Muscle of leg (tissue), 16 donors: ENCODE measurements at places on chromosomes 13 and 19.

DNA sequence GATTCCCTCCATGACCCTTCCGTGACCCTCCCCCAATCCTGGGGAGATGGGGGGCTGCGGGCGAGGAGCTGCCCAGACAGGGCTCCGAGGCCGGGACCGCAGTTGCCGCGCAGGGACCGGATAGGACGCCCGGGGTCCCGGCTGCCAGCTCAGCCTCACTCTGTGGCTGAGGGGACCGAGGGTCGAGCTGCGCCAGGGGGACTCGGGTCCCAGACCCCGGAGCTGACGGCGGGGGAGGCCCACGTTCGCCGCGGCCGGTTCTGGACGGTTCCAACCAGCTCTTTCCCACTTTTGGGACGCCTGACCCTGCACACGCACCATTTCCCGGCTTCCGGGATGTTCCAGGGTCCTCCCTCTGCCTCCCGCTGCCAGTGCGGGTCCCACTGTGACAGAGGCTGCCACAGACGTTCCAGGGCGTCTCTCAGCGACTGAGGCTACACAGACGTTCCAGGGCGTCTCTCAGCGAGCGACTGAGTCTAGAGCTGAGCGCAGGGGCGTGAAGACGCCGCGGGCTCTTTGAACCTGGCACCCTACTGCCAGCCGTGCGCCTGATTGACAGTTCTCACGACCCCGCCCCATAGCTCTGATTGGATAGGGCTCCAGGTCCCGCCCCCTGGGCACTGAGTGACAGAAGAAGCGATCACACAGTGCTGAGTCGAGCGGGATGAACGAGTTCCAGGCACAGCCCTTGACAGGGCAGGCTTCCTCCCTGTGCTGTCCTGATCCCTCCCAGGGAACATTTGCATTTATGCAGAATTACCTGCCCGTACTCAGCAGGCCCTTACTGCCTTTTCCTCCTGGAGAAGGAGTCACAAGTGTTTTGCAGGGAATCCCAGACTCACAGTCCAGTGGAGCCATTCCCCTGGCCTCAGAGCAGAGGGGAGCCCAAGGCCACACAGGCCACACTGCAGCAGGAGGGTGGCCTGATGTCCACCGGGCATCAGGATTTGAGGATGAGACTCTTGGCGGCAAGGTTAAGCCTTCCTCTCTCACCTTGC, at the start of gene ZNF563:
ZNF563 (minus strand) TSS at position 472 of the 998 bp plus-strand sequence; CDS start at position 321, 151 bp downstream.
- DNase-seq = peak; percentile 98

GRCh38 chr13:26255115-26255514, 1.2 kb downstream of the CDK8 start:
- peak; percentile 7 for DNase-seq

DNA sequence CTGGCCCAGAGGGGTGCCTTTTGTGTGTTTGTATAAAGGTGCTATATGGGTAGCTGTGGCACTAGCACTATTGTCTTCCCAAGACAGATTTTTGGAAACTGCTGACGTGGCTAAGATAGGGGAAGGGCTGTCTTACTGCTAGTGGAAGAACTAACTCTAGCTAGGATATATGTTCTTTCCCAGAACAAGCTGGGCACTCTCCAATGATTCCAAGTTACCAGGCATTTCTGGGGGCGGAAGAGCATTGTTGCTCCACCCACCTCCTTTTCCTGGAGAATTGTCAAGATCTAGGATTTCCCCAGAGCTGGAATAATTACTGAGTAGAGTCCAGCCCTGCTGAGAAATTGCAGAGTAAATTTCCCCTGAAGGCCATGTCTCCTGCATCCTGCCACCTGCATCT, 408.3 kb downstream of the KLF5 start:
- peak; percentile 37 for DNase-seq

GRCh38 chr13:99374994-99375737, 68.0 kb upstream of the GPR183 start:
- DNase-seq = peak; percentile 54

DNA sequence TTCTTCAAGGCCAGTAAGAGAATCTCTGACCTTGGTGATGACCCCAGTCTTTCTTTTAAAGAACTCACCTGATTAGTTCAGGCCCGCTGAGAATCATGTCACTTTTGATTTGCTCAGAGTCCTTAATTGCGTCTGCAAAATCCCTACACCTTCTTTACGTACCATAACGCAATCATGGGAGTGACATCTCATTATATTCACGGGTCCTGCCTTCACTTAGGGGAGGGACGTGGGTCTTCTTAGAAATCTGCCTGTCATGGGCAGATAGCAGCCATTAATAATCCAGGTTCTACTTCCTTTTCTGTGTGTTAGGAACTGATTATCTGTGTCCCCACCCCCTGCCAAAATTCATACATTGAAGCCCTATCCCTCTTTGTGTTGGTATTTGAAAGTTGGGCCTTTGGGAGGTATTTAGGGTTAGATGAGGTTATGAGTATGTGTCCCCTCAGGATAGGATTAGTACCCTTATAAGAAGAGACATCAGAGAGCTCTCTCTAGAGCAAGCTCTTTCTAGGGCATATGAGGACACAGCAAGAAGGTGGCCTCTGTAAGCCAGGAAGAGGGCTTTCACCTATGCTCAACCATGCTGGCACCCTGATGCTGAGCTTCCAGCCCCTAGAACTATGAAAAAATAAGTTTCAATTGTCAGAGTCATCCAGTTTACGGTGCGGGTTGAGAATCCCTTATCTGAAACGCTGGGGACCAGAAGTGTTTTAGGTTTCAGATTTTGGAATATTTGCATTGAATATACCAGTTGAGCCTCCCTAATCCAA, 9.9 kb downstream of the TPP2 start:
- DNase-seq = no peak

DNA sequence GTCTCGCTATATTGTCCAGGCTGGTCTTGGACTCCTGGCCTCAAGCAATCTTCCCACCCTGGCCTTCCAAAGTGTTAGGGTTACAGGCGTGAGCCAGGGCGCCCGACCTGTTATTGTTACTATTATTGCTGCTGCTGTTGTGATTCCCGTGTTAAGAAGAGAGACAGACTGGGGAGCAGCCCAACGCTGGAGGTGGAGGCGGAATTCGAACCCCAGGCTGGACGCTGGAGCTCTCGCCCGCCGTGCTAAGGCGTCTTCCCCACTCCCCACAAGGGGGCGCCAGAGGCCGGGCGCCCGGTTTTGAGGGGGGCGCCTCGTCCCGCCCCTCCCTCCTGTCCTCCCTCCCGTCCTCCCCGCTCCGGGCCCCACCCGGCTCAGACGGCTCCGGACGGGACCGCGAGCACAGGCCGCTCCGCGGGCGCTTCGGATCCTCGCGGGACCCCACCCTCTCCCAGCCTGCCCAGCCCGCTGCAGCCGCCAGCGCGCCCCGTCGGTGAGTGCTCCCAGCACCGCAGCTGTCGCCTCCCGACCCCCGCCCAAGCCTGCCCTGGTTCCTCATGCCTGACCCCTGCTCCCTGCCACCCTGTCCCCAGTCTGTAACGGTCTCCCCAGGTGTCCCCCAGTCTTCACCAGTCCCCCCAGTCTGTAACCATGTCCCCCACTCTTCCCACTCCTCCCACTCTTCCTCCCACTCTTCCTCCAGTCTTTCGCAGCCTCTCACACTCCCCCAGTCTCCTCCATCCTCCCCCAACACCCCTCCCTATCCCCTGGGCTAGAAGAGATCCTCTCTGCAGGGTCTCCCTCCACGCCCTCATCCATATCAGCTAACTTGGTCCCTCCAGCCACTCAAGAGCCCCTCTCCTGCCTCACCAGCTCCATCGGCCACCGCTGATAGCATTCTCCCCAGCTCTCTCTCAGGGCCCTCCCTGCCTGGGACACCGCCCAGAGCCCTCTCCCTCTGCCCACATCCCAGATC, at the start of gene EHD2:
EHD2 (plus strand) TSS at position 377 of the 976 bp plus-strand sequence. CDS start 3,191 bp downstream, outside the sequence.
- peak; percentile 91 for DNase-seq

DNA sequence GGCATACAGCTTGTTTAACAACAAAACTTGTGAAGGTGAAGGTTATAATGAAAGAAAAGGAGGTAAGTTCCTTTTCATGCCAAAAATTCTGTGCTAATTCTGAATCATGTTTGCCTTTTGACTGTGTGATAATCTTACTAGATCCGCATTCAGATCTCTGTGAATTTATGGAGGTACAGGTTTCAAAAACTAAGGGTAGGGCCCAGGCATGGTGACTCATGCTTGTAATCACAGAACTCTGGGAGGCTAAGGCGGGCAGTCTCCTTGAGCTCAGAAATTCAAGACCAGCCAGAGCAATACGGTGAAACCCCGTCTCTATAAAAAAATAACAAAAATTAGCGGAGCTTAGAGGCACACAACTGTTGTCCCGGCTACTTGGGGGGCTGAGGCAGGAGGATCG, 45.9 kb downstream of the PCDH9 start:
- DNase-seq = no peak

DNA sequence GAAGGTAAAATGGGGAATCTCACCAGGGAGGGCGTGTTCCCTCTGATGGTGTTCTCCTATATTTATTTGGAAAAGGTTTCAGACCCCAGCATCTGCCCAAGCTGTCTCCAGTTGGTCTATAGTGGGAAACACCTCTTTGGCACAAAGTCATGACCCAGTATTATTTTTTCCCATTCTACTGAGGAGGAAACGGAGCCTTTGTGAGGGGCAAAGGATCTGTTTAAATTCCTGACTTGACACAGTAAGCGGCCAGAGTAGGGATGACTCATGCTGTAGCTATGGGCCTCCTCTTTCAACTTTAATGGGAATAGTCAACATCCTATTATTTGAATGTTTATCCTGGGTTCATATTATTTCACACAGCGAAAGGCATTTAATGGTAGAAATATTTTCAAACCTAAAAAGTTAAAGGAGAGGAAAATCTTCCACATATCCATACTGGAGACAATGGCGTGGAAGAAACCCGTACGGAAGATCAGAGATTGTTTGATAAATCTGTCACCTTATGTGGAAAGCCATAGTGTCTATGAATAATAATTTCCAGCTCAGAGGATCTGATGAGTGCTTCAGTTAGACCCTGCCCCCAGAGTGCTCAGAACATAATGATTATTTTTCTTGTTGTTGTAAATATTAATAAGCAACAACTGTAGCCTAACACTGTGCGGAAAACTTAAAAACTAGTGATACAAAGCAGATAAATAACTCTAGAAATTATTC, 126.0 kb downstream of the FOXO1 start:
- no peak for DNase-seq

DNA sequence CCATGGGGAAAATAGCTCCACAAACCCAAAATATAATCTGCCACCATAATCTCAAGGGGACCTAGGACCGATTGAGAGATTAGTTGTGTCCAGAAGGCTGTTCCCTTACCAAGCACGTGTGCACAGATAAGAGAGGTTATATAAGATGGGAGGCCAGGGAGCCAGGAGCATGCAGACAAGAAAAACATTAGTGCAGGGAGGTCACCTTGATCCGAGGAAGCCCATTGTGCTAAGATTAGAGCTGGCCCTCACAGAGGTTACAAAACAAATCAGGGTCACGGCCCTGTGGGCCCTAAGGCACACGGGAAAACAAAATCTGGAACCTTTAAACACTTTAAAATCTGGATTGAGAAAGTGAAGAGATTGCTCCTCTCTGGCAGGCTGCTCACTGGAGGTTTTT, 37.7 kb downstream of the RGCC start:
- no peak for DNase-seq

DNA sequence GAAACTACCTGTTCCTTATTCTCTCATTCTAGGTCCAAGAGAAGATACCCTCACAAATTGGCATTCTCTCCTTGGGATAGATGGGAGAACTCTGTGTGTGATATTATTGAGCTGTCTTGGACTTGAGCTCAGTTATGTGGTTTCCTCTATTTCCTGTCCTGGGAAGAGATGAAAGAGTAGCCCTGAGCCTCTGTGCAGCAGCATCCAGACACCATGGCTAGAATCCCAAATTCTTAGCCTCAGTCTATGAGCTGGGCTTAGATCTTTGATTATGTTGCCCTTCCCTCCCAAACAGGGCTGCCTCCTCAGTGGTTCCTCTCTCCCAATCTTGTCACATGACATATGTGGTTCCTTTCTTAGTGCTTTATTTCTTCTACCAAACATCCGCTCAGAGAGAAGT, 290.7 kb downstream of the SPRY2 start:
- no peak for DNase-seq

- DNase-seq = no peak
Measured at GRCh38 chr13:95100525-95101433, 200.5 kb downstream of the ABCC4 start.

- DNase-seq = no peak
Measured at GRCh38 chr13:31835932-31836331, 96.6 kb downstream of the RXFP2 start.

DNA sequence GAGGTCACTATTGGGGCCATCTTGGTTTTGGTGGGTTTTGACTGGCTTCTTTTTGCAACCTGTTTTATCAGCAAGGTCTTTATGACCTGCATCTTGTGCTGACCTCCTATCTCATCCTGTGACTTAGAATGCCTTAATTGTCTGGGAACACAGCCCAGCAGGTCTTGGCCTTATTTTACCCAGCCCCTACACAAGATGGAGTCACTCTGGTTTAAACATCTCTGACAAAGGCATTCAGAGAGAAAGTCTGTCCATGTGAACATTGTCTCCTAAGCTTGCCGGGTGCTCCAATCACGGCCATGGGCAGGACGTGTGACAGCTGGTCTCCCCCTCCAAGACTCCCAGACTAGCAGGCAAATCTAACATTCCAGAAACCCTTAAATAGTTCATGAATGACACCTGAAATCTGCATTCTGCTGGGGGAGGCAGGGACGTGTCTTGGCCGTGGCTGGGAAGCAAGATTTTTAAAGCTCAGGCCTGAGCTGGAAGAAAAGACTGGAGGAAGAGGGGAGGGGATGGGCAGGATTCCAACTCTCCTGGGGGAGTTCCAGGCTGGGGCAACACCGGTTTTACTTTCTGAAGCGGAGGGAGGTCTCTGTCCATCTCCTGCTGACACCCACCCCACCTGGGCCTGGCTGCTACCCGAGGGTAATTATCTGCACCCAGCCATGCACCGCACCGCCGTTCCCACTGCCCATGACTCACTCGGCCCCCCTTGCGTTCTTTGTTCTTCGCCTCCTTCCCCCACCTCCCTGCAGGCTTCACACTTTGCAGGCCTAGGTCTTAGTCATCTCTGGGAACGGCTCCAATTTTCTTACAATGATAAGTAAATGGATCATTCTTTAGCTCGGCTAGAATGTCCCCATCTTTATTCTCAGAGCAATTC, 11.6 kb upstream of the OR1M1 start:
- DNase-seq = peak; percentile 92

DNA sequence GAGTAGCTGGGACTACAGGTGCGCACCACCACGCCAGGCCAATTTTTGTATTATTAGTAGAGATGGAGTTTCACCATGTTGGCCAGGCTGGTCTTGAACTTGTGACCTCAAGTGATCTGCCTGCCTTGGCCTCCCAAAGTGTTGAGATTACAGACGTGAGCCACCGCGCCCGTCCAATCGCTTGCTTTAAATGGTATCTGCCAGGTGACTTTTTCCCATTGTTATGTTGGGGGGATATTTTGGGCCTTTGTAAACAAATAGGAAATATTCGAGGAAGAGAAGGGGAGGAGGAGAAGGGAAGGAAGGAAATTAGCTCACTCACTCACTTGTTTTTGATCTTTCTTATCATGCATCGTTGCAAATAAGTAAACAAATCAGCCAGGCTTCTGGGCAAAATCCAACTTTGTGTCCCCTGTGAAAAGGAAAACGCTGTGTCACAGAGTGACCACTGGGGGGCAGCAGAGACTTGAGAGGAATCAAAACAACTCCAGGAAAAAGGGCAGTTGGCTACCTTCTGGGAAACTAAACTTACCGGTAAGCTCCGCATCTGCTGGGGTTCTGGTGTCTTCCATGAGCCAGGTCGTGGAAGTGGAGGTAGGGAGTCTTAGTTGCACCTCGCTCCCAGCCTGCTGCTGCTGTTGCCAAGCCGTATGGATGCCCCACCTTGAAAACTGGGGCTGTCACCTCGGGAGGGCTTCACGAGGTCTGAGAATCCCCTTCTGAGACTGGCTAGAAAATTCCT, 9.3 kb upstream of the RANBP3 start:
- peak; percentile 90 for DNase-seq

- no peak for DNase-seq
Measured at GRCh38 chr13:19982447-19983043, 24.0 kb downstream of the ZMYM2 start.

- no peak for DNase-seq
Measured at GRCh38 chr13:42686165-42686564, 95.2 kb upstream of the FAM216B start.
